ENCODE measurements at places on chromosomes 3 and 15. TPM values are rescaled to one million over a fixed set of nuclear protein-coding genes. Genes with fewer than 3 reads are reported as not detected.

The CLDN11 gene
- 90.1 TPM for total RNA-seq

The ATP2B2 gene
- total RNA-seq, result not detected

The CP gene
- 0.54 TPM for total RNA-seq

The SPCS1 gene
- total RNA-seq, result 28.9 TPM

The NAALADL2 gene
- total RNA-seq, result 0.52 TPM

The PATL2 gene
- 0.09 TPM for total RNA-seq

The SH3GL3 gene
- total RNA-seq, result not detected

The CLRN1 gene
- total RNA-seq, result not detected

The PLSCR2 gene
- not detected for total RNA-seq

The CAMK1 gene
- 27.6 TPM for total RNA-seq

The TRH gene
- not detected for total RNA-seq

The SPTBN5 gene
- 1.0 TPM for total RNA-seq

The CACNA2D3 gene
- total RNA-seq, result not detected

The SCAANT1 gene
- total RNA-seq, result not detected

The TGFBR2 gene
- total RNA-seq, result 450 TPM

The EDEM1 gene
- total RNA-seq, result 23.6 TPM

The ITIH1 gene
- not detected for total RNA-seq

The OR5K2 gene
- not detected for total RNA-seq

The A4GNT gene
- not detected for total RNA-seq

The SV2B gene
- total RNA-seq, result 0.11 TPM

The MINAR1 gene
- total RNA-seq, result 0.77 TPM

The MAGI1 gene
- total RNA-seq, result 84.7 TPM

The CMTM8 gene
- total RNA-seq, result 2.2 TPM

The DUOXA2 gene
- total RNA-seq, result not detected

The ST8SIA2 gene
- 0.26 TPM for total RNA-seq

The TASOR gene
- total RNA-seq, result 72.4 TPM

The CCR3 gene
- total RNA-seq, result not detected

The LRRC2 gene
- total RNA-seq, result 0.17 TPM

The GOLGA8N gene
- 0.87 TPM for total RNA-seq

The RASL12 gene
- not detected for total RNA-seq

The LXN gene
- 40.4 TPM for total RNA-seq

The FBXO40 gene
- total RNA-seq, result not detected

The SNX22 gene
- 0.11 TPM for total RNA-seq

The ZBED2 gene
- under 0.01 TPM for total RNA-seq

The GRK7 gene
- total RNA-seq, result not detected

The ITGA11 gene
- 13.9 TPM for total RNA-seq

The NKTR gene
- total RNA-seq, result 62.1 TPM

The P2RY14 gene
- not detected for total RNA-seq

The WDR93 gene
- not detected for total RNA-seq

The PHLDB2 gene
- 44.2 TPM for total RNA-seq

The NOX5 gene
- total RNA-seq, result under 0.01 TPM

The LRTM1 gene
- total RNA-seq, result not detected

The GASK1A gene
- 0.09 TPM for total RNA-seq

The WDR6 gene
- total RNA-seq, result 94.9 TPM

The MAP2K1 gene
- 28.5 TPM for total RNA-seq

The TAGLN3 gene
- total RNA-seq, result not detected

The TMEM212 gene
- total RNA-seq, result not detected

The FAM3D gene
- not detected for total RNA-seq

The ZNF660 gene
- total RNA-seq, result under 0.01 TPM

The MESP2 gene
- total RNA-seq, result not detected

Data from dermis lymphatic vessel endothelial cell (primary cell).